AG10803 (cell line): ENCODE measurements at places on chromosomes 5 and 9.

DNA sequence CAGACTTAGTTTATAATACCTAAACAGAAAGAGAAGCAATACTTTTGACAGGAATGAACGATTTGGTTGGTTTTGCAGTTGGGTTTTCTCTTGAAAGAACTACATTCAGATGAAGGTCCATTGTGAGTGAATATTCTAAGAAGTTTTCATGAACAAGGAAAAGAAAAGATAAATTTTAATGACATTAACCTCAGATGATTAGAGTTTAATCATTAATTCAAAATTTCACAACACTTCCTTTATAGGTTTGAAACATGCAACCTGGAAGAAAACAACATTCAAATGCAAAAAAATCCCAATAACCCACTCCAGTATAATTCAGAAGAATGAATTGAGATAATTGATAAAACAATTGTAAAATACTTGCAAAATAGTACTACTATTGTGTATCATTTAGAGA is 23.8 kb downstream of the EQTN start:
- DNase-seq: no peak

- DNase-seq: no peak
Observed at GRCh38 chr9:98491231-98491651, 217.5 kb downstream of the GABBR2 start.

GRCh38 chr5:132267166-132267739 is 9.8 kb downstream of the PDLIM4 start:
- DNase-seq: no peak

GRCh38 chr9:133888809-133889491 is 103.2 kb downstream of the VAV2 start:
- DNase-seq: no peak

- DNase-seq: no peak
Observed at GRCh38 chr5:19125956-19126713, 861.9 kb downstream of the CDH18 start.

DNA sequence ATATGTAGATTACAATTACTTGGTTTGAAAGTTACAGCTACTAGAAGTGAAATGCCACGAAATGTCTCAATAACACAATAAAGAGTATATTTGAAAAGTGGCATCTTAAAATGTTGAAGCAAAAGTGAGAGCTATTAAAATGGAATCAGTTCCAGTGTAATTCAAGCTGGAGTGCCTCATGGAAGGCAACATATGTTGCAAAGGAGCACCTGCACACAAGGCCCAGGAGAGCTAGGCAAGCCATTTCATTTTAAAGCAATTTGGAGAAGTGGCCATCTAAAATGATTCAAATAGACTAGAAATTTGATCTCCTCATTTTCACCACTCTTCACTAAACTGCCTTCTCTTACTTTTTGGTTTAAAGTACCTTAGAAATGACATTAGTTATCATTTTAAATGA is 167.8 kb downstream of the GABRB2 start:
- no peak for DNase-seq

GRCh38 chr9:77719321-77719720 is 71.2 kb upstream of the GNA14 start:
- DNase-seq: no peak
